ENCODE measurements at places on chromosomes 1 and 21.

- DNase-seq, result no peak
Observed at GRCh38 chr1:25809283-25809926, 9.4 kb downstream of the SELENON start.

DNA sequence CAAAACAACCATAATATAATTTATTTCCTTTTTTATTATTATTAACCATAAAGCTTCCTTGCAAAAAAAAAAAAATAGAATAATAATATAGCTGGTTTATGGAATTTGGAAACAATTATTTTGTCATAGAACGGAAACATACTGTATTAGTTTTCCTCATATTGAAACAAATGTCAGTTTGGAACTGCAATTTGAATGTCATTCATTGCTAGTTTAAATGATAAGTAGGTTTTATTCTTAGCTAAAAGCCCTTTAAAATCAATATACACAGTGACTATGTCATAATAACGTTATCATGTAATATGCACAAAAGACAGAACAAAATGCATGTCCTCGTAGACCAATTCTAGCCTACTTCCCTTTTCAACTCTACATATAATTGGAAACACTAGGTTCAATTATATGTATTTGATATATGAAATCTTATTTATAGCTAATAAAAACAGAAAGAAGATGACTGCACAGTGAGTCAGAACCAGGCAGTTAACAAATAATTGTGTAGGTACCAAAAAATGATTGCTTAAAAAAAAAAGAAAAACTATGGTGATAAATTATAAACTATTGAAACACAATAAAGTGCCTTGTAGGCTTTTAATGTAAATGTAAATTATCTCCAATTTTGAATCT is 85.2 kb upstream of the EXO1 start:
- DNase-seq, result no peak

DNA sequence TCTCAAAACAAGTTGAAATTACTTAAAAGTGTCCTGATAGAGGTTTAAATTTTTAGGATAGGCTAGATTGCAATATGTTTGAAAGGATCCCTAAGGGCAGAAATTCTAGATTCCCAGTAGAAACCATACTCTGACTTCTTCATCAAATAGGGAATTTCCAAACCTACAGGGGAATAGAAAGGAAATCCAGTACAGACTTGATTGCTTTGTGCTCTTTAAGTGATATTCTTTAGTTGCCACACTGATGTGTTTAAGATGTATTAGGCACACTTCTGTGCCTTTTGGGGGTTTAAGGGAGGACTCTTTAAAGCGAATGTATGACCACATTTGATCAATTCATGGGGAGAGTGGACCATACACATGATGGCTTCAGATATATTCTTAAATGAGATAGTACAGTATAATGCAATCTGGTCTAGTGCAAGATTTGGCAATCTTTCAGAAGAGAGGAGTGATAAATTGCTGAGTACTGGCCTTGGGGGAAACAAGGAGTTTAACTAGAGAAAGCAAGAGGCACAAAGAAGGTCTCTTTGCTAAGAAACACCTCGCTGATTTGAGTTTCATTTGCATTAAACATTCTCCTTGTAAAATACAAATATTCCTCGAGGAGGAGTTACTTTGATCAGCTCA is 268.8 kb upstream of the NR5A2 start:
- DNase-seq, result no peak

DNA sequence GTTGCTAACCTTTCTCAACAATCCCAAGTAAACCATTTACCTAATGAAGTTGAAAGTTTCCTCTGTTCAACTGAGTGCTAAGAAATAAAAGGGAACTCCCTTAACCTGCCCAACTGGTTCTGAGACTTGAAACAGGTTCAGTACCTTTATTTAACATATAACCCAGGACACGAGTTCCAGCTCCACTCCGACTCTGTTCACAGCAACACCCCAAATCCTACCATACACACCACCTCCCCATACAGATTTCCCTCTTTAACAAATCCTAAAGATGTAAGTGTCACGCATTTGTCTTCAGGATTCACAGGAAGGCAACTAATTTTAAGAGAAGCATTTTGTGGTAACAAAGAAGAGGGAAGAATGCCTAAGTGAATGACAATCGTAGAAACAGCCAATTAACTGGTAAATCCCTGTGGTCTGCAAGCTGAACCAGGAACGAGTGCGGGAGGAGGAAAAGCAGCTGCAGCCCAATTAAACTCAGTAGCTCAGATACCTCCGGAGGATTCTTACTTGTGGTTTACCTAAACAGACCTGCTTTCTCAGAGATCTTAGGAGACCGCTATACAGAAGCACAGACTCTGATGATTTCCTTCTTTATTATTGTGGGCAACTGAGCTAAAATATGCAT is 134.5 kb upstream of the MAGI3 start:
- no peak for DNase-seq

GRCh38 chr1:234601301-234602017 is 8.5 kb downstream of the IRF2BP2 start:
- DNase-seq, result no peak

DNA sequence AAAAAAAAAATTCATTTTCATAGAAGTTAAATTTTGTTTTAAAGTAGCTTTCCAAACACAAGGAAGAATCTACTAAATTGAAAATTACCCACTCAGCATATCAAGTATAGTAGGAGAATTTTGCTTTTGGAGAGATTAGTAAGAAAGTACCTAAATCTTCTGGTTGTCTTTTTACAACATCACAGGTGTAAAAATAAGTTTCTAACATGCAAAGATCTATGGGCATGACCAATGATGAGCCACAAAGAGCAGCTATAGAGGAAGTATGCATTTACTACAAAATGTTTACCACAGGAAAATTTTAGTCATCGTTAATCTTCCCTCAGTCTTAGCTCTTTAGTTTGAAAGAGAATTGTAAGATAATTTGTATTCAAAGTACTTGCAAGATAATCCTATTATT is 28.1 kb downstream of the ANGPTL3 start:
- DNase-seq, result no peak

DNA sequence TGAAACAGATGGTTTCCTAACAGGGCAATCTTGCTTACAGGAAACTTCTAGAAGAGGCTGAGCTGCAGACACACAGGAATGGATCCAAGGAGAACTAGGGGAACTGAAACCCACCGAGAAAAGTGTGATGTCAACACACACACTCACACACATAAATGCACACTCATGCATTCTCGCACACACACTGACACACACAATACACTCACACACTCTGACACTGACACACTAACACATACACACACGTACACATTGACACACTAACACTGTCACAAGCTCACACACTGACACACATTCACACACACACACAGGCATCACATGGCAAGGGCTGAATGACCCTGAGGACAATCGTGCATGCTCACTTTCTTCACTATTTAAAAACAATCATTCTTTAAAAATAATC is 142.7 kb downstream of the NPHP4 start:
- DNase-seq, result no peak

All from stimulated activated CD4-positive, alpha-beta T cell treated with anti-CD3 and anti-CD28 coated beads, Interleukin-12 subunit alpha, Interleukin-12 subunit beta, amount 100 ng/mL, for 24 hours (primary cell).